ENCODE measurements at places on chromosomes 3 and 15.
A peak's percentile ranks its signal among the peaks of the same experiment; 100 is the strongest.

- DNase-seq = peak; percentile 63
Observed at GRCh38 chr3:9976721-9977709, 9.6 kb downstream of the EMC3 start.

- DNase-seq = no peak
Observed at GRCh38 chr3:134087060-134087974, 57.6 kb upstream of the SLCO2A1 start.

- DNase-seq = no peak
Observed at GRCh38 chr3:64684715-64685261, 3.0 kb downstream of the ADAMTS9 start.

DNA sequence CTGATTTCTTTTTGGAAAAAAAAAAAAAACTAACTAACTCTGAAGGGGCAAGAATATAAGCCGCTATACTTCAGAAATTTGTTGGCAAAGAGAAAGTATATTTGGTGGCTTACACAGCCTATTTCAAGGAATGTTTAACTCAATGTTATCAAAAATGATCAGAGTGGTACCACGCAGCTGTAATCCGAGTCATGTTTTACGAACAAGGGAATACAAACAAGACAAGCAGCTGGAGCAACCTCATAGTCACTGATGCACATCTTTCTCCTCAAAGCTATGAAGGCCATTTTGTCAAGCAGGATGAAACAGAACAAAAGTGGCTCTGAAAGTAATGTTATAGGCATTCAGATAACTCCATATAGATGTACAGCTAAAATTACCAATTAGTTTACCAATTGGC lies 81.2 kb downstream of the SCAPER start:
- DNase-seq = no peak

DNA sequence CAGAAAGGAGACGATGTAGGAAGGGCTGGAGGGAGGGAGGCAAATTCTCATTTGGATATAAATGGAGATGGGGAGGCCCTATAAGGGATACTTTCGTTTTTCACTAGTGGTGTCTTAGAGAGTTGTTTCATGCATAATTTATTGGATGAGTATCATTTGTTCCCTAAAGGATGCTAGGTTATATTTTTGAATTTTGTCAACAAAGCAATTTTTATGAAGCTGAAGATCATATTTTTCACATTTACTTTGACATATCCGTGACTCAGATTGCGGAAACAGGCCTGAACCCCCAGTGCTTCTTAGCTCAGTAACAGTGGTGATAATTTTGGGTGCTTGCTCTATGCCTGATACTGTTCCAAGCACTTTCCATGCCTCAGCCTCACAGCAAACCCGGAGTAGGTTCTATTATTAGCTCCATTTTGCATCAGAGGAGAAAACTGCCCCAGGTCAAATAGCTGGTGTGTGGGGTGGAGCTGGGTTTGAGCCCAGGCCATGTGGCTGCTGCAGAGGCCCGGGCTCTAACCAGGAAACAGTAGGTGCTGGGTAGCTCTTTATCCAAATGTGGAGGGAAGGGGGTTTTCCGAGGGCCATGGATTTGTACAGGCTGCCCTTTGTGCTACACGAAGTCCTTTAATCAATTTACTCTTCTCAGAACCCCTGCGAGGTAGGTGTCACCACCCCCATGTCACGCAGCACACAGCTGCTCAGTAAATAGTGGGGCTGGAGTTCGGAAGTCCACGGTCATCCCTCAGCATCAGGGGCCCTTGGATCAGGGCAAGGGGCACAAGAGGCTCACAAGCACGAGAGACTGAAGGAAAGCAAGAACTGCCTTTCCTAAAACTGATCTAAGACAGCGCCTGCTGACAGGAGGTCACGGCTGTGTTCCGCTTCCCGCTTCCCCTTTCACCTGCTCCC lies 99.1 kb downstream of the SLC49A4 start:
- DNase-seq = no peak

- no peak for DNase-seq
Observed at GRCh38 chr15:42908538-42908937, 12.0 kb downstream of the TTBK2 start.

- DNase-seq = no peak
Observed at GRCh38 chr3:108673988-108674661, 83.1 kb downstream of the RETNLB start.

DNA sequence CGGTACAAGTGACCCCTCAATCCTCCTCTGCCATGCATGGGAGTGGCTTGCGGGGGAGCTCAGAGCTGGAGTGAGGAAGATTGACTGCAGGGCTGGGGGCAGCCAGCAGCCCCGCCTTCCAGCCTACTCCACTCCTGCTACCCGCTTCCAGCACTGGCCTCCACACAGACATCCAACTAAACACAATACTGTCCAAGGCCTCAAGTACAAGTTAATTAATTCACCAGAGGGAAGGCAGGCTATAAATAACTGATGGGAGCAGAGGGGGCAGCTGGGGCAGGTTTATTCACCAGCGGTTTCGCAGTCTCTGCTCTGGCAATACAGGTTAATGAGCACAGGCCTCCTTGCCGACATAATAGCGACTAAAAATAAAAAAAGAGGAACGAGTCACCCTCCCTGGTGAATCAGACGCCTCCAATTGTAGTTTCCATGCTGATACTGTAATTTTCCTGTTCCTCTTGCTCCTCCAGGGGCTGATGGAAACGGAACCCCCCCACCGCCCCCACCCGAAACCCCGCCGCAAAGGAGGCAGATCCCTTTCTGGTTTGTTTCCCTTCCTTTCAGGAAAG lies 166.4 kb upstream of the TLE3 start:
- no peak for DNase-seq

GRCh38 chr3:11964553-11964952 lies 39.6 kb upstream of the SYN2 start:
- no peak for DNase-seq

DNA sequence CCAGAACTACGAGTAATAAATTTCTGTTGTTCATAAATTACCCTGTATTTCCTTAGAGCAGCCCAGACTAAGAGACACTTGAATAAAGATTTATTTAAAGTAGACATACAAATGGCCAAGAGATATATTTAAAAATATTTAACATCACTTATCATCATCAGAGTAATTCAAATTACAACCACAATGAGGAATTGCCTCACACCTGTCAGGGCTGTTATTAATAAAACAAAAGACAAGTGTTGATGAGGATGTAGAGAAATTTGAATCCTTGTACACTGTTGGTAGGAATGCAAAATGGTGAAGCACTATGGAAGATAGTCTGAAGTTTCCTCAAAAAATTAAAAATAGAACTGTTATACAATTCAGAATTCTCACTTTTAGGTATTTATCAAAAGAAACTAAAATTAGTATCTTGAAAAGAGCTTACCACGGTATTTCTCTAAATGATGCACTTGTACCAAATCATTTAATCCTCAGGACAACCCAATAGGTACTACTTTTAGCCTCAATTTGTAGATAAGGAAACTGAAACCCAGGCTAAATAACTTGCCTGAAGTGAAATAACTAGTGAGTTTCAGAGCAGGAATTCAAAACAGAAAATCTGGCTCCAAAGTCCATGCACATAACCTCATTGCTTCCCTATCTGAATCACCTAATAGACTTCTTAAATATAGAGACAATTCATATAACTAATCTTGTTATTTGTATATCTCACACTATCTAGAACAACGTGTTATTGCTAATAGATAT lies 69.4 kb downstream of the ZBTB20 start:
- no peak for DNase-seq

DNA sequence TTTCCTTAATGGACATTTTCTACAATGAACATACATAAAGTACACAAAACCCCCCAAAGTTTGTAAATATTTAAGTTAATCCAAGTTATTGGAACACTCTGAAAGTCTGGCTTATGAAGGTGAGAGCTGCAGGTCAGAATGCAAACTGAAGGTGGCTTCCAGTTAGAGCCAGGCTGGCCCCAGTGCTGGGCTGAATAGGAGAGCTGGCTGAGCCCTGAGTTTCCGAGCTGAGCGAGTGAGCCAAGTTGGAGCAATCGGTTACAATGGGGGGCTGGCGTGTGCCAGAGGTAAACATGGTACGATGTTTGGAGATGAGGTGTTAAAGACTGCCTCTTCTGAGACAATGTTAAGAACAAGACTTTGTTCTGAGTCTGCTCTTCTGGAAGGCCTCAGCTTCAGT lies 230.8 kb upstream of the MCTP2 start:
- DNase-seq = no peak

DNA sequence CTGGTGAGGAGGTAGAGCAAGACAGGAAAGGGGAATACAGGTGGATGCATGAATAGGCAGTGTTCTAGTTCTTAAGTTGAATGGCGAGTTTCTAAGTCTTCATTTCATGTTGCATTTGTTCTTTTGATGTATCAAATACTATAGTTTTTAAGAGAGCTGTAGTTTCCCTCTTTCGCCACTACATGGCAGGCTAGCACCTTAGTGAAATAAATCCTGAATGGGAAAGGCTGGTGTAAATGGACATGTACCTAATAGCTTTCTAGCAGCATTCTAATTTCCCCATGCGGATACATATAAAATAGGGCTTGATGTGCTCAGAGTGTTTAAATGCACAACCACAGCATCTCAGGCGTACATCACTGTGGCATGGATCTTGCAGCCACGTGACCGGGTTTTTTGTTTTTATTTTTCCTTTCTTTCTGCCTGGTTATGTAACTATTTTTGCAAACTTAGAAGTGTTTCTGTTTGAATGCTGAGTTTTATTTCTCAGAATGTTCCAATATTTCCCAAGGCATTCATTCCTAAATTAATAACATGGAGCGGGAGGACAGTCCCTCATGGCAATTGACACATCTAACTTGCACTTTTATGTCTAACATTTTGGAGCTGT lies 23.5 kb upstream of the CLN6 start:
- DNase-seq = peak; percentile 88

DNA sequence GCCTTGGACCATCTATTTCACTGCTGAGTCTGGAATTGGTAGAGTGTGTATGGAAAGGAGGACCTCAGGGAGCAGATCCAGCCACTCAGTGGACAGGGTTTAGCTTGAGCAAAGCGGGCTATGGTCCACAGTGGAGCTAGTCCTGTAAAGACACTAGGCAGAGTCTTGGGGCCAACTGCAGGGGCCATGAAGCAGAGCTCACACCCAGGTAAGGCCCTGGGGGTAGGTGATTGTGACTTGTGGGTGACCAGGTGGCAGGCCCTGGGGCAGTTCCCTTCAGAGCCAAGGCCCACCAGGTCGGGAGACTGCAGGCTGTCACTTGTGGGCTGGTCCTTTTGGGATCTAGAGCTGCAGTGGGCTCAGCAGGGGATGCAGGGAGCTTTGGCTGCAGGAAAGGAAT lies 80.8 kb upstream of the EPHB3 start:
- no peak for DNase-seq

- no peak for DNase-seq
Observed at GRCh38 chr3:149437710-149438109, 36.8 kb upstream of the TM4SF4 start.

GRCh38 chr15:27456807-27457206 lies 485.8 kb downstream of the GABRG3 start:
- no peak for DNase-seq

DNA sequence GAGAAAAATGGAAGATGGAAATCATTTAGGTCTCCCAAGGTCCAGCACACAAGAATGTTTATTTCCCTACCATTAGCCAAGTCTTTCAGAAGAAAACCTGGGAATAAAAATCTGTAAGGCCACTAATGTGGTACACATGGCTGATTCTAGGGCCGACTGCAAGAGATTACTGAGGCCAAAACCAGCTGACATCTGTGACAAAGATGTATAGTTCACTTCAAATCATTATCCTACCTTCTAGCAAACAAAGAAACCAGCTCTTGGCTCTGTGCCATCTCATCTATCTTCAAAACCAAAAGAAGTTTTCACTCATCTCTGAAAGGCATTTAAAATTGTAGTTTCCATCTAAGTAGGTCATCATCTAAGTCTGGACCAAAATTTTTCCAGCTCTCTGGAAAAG lies 43.9 kb downstream of the ERC2 start:
- DNase-seq = no peak

GRCh38 chr3:94076055-94076454 lies 13.2 kb downstream of the NSUN3 start:
- DNase-seq = no peak

- DNase-seq = no peak
Observed at GRCh38 chr15:86541540-86541939, 461.9 kb downstream of the AGBL1 start.

DNA sequence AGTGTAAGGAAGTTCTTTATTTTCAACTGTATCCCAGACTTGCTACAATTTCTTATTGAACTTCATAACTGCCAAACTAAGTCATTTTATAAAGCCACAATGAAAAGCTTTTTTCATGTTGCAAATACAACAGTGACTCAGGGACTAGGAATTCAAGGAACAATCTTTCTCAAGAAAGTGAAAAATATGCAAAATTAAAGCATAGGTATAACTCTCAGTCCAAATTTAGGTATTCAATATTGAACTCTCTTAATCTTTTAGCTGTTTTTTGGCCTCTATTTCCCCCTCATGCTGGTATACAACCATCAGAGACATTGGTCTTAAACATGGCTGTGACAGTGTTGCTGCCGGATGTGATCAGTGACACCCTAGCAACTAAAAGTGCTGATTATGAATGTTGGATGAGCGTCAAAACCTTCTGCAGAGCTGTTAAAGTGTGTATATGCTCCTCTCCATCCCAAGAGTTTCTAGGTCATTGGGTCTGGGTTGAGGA lies 476.9 kb downstream of the ZNF385D start:
- DNase-seq = no peak

DNA sequence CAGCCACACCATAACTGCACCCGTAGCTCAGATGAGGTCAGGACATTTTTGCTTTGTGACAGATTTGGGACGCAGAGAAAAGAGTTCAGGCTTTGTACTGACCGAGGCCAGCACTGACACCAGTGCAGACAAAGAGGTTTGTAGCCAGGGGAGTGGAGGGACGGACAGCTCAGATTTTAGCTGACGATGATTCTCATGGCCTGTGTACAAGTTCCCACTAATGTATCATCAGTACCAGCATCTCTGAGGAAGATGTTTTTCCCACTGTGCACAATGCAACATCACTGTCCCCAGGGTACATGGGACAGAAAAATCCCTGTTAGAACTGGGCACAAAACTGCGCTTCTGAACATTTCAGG lies 112.7 kb downstream of the SLCO3A1 start:
- DNase-seq = no peak

DNA sequence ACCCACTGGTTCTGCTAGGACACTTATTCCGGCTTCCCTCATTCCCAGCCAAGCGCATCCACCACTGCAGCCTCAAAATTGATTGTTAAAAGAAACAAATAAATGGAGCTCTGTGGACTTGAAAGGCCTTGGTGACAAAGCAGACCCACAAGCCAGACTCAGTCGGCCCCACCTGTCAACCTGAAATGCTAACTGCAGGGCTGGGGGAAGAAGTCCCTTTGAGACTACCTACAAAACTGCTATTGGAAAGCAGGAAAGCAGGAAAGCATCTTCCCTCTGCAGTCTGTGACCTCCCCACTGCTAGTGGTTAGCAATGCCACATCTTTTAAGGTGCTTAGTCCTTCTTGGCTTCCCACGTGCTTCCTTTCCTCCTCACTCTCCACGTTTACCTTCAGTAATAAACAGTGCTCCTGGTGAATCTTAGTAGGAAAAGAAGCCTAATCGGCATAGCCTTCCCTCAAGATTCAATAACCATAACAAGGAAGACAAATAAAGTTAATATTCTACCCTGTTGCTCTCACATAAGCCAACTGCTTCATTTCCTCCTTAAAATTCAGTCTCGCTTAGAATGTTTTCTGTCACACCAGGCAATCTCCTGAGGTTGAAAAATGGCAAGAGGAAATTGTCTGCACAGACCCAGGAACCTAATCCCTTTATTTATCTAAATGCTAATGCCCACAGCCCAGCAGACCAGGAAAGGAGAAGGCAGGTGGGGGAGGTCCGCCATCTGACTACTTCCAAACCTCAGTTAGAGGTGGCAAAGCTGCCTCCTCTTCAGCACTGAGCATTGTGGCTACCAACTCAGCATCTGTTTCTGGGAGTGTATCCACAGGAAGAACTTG lies 296.2 kb downstream of the NEK10 start:
- no peak for DNase-seq

- DNase-seq = no peak
Observed at GRCh38 chr3:24741506-24741905, 246.9 kb upstream of the THRB start.
